ENCODE measurements at places on chromosomes 16 and 17. TPM values are rescaled to one million over a fixed set of nuclear protein-coding genes. Genes with fewer than 3 reads are reported as not detected.

Gene KCNAB3
- total RNA-seq: 11.4 TPM

Gene CAVIN1
- total RNA-seq: 0.92 TPM

Gene MSL1
- total RNA-seq: 68.5 TPM

Gene MAZ
- 471 TPM for total RNA-seq

Gene SNRNP25
- total RNA-seq: 49.5 TPM

Gene GP1BA
- 0.21 TPM for total RNA-seq
